ENCODE measurements at places on chromosomes 6 and 20. TPM values are rescaled to one million over a fixed set of nuclear protein-coding genes. Genes with fewer than 3 reads are reported as not detected.

The IPCEF1 gene
- total RNA-seq, result 0.88 TPM

The CST4 gene
- not detected for total RNA-seq

The OPRL1 gene
- total RNA-seq, result 0.59 TPM

The SLC22A7 gene
- not detected for total RNA-seq

The OR2B6 gene
- total RNA-seq, result not detected

The TBX18 gene
- 64.1 TPM for total RNA-seq

The PRSS16 gene
- not detected for total RNA-seq

The SLC16A10 gene
- total RNA-seq, result not detected

The NOX3 gene
- not detected for total RNA-seq

The ELMO2 gene
- 39.8 TPM for total RNA-seq

The PROKR2 gene
- total RNA-seq, result not detected

The SLC17A3 gene
- total RNA-seq, result not detected

The CTCFL gene
- total RNA-seq, result not detected

The C6orf132 gene
- 2.9 TPM for total RNA-seq

The CALHM4 gene
- total RNA-seq, result not detected

The PRND gene
- not detected for total RNA-seq

The CABLES2 gene
- 1.8 TPM for total RNA-seq

The OR2H2 gene
- not detected for total RNA-seq

The KHDRBS2 gene
- not detected for total RNA-seq

The VGLL2 gene
- not detected for total RNA-seq

The MUC21 gene
- total RNA-seq, result not detected

The PDE10A gene
- total RNA-seq, result 3.3 TPM

The NOTCH4 gene
- total RNA-seq, result 0.59 TPM

The PCSK2 gene
- not detected for total RNA-seq

The TGM3 gene
- not detected for total RNA-seq

The RGS17 gene
- total RNA-seq, result 1.4 TPM

The PROCR gene
- 35.9 TPM for total RNA-seq

The WFDC12 gene
- not detected for total RNA-seq

The CPNE5 gene
- not detected for total RNA-seq

The ID4 gene
- 29.7 TPM for total RNA-seq

The CDH4 gene
- 1.1 TPM for total RNA-seq

The RNF182 gene
- 3.3 TPM for total RNA-seq

The CST2 gene
- not detected for total RNA-seq

The IP6K3 gene
- under 0.01 TPM for total RNA-seq

The TMEM63B gene
- total RNA-seq, result 36.6 TPM

The MUC22 gene
- total RNA-seq, result not detected

The LAMA4 gene
- 260 TPM for total RNA-seq

The BMP2 gene
- total RNA-seq, result 1.8 TPM

The LY6G6C gene
- total RNA-seq, result not detected

The HLA-DMB gene
- 2.2 TPM for total RNA-seq

The PNLDC1 gene
- not detected for total RNA-seq

The FAM184A gene
- under 0.01 TPM for total RNA-seq

The SLC24A3 gene
- 1.1 TPM for total RNA-seq

The C20orf204 gene
- total RNA-seq, result 0.59 TPM

The RAET1G gene
- 1.5 TPM for total RNA-seq

The ZFP64 gene
- total RNA-seq, result 30.4 TPM

The MRPS18A gene
- 30.4 TPM for total RNA-seq

The MYLK2 gene
- total RNA-seq, result under 0.01 TPM

The ZSWIM1 gene
- total RNA-seq, result 7.6 TPM

The PHF20 gene
- 39.1 TPM for total RNA-seq

The SSTR4 gene
- not detected for total RNA-seq

Measured in osteoblast (primary cell).